ENCODE measurements at places on chromosomes 2 and 18.

GRCh38 chr18:61572871-61573270, 239.6 kb downstream of the CDH20 start:
- DNase-seq, result no peak

DNA sequence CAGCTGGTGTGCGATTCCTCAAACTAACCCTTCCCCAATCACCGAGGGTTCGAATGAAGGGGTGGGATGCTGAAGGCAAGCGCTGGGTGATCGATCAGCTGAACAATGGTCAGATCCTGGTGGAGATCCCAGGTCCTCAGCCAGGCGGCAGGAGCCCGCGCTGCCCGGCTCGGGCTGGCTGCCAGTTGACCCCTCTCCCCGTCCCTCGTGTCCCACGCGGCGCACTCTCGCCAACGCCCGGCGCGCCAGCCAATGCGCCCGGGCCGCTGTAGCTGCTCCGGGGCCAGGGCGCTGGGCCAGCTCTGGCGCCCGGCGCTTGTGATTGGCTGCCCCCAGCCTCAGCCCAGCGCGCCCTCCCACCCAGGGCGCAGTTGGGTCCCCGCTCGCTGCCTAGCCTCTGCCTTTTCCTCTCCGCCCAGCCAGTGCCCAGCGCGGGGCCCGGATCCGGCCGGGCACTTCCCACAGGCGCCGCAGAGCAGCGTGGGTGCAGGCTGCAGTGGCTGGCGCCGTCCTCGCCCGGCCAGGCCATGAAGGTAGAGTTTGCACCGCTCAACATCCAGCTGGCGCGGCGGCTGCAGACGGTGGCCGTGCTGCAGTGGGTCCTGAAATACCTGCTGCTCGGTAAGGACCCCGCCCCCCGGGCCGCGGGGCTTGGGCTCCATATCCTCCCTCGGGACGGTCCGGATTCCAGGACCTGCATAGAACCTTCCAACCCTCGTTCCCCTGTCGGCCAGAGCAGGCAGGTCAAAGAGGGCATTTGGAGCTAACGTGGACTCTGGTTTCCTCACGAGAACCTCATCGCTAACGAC, at the start of gene MOGAT1:
MOGAT1 (plus strand) TSS at position 400 of the 809 bp plus-strand sequence; CDS start at position 528, 128 bp downstream.
- no peak for DNase-seq

- DNase-seq, result no peak
Observed at GRCh38 chr2:44135771-44136170, 32.9 kb upstream of the PPM1B start.

DNA sequence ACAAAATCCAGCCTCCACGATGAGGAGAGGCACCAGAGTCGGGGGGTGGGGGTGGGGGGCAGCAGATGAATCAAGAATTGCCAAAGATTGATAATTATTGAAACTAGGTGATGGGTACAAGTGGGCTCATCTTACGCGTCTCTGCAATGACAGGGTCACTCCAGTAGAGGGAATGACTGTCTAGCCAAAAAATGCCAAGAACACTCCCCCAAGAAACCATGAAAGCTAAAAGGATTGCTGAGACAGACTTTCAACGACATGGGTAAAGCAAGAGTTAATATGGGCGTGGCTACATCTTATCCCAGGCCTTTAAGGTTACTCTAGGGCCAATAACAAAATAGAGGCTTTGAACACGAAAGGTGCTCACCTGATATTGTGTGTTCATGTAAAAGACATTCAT, 86.5 kb downstream of the STK39 start:
- no peak for DNase-seq

DNA sequence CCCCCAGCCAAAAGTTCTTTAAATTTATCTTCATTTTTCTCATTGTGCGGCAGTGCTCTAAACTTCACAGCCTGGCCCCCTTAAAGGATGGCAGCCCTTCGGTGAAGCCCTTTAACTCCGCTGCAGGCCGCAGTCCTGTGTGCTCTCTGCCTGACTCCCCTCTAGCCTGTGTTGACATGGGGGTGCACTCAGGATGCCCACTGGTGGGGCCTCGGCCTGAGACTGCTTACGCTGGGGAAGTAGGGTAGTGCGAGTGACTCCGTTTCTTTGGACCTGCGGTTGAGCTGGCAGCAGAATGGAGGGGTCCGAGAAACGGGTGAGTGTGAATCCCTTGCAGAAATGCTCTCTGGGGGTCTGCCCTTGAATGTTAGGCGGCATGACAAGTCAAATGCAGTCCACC, 5.6 kb downstream of the RAB12 start:
- DNase-seq, result no peak

DNA sequence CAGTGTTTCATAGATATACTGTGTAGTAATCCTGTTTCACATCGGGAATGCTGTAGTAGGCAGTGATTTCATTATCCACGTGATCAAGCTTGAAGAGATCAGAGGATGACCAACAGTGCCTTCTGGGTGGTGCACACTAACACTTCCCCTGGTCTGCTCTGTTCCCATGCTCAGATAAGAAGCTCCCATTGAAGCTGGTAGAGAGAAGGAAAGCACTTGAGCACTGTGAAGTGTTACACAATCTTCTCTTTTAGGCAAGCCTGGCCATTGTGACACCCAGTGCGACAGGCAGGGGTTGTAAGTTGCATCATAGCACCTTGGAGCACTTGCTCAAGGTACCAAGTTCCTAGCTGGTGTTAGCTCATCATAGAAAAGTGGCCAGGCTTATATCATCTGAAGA, 30.6 kb upstream of the GPD2 start:
- DNase-seq, result no peak

DNA sequence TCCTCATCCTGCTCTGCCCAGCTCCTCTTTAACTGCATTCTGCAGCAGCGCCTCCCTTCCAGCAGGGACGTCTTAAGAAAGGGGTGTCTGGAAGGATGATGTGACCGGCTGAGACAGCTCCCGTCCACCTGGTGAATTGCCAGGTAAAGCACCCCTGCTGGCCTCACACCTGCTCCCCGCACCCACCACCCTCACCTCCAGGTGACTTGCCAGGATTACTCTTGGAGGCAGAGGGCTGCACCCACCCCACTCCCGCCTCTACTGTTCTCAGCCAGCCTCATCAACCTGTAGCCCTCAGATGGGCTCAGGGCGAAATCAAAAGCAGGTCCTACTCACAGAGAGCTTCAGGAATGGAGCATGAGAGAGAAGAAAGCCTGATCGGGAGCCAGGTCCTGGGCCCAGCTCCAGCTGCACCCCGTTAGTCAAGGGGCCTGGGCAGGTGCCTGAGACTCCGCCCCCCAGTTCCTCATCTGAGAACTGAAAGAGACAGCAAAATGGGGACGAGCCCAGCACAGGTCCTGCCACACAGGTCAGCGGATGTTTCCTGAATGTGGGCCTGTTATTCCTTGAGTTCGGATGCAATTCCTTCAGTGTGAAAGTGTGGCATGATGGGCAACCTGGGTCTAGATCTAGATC, 5.6 kb downstream of the ADRA2B start:
- DNase-seq, result no peak

DNA sequence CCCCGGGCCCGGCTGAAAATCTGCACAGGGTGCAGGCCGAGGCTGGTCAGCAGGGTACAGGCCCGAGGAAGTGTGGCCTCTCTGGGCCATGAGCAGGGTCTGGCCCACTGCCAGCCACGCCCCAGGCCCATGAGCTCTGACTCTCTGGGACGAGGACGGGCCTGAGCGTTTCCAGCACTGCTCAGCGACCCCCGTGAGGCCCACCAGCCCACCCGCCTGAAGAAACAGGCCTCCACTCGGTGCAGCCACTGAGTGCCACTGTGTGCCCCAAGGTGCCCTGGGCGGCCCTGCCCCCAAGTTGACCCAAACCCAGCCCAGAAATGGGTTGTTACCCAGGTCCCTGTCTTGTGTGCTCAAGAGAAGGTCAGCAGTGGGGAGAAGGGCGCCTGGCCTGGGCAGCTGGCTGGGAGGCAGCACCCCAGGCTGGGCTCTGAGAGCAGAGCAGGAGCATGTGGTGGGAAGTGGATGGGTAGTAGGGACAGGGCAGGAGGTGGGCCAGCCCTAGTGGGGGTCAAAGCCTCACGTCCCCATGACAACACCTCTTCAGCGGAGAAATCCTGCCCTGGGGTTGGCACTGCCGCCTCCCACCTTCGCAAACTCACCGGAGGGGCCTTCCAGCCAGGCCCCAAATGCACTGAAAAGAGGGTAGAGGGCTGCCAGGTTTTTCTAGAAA, 2.1 kb upstream of the SNED1 start:
- DNase-seq, result no peak

DNA sequence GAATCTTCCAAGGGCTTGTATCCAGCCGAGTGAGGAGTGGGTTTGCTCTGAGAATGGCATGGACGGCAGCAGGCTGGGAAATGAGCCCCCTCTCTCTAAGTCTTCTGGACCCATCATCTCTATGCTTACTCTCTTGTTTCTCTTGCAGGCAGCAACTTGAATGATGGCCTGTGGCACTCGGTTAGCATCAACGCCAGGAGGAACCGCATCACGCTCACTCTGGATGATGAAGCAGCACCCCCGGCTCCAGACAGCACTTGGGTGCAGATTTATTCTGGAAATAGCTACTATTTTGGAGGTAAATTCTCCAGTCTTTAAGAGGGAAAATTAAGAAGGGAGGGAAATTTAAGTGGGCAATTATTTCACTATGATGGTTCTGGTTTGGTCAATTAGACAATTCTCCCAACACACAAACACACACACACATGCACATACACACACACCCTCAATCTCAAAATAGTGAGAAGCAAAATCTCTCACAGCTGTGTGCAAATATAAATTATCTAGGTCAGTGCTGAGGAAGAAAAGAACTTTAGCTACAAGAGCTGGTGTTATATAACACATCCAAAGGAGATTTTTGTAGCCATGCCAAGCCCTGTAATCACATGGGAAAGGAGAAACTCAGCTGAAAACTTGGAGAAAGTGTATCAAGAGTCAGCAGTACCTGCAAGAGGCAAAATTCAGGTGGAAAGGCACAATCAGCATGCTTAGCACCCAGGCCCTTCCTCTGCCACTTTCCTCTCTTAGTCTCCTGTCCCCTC, 499.2 kb downstream of the CNTNAP5 start:
- DNase-seq, result no peak

GRCh38 chr2:160471950-160472349, 21.7 kb downstream of the RBMS1 start:
- DNase-seq, result no peak

DNA sequence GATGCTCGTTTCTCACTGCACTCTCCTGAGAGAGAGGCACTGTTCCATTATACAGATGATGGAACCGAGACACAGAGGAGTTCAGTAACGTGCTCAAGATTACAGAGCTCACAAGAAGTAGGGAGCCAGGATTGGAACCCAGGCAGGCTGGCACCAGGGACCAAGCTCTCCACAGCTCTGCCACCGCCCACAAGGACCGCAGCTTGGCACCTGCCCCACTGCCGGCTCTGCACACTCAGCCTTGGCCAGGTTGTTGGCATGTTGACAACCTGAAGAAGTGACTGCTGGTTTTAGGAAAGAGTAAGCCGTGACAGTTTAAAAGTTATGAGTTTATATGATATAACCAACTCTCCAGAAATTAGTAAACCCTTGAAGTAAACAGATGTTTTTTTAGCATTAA, 48.0 kb upstream of the ITM2C start:
- no peak for DNase-seq

DNA sequence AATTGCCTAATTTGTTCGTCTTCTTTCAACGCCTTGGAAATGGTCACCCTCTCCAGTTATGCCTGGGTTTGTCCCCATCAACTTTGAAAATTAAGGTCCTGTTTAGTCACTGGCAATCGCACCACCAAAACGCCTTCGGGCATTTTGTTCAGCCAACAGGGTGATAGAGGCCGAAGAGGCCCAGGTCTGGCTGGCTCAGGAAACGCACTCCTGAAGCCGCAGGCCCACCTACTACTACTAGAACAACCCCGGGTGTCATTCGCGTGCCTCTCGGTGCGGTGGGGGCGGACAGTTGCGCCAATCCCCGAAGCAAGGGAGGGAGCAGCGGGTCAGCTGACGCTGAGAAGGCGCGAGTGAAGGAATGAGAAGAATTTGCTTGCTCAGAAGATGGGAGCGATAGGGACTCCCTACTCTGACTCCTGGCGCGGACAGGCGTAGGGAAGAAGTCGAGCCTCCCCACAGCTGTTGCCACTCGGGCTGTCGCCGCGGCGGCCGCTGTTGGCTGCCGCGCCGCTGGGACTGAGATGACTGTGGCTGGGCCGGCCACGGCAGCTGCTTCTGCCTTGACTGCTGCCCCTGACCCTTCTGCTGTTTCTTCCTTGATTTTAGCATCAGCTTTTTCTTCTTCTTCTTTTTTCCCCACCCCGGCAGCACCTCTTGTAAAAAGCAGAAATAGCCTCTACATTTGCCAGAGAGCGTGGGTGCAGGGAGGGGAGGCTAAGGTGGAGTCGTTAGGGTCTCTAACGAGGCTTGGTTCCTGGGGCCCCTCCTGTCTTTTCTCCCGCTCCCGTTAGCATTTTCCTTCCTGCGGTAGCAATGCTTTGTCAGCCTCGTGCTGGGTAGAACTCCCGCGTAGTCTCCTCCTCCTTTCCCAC, 387.6 kb downstream of the FIGN start:
- no peak for DNase-seq

GRCh38 chr18:5393779-5394178, 98.3 kb upstream of the ZBTB14 start:
- no peak for DNase-seq

DNA sequence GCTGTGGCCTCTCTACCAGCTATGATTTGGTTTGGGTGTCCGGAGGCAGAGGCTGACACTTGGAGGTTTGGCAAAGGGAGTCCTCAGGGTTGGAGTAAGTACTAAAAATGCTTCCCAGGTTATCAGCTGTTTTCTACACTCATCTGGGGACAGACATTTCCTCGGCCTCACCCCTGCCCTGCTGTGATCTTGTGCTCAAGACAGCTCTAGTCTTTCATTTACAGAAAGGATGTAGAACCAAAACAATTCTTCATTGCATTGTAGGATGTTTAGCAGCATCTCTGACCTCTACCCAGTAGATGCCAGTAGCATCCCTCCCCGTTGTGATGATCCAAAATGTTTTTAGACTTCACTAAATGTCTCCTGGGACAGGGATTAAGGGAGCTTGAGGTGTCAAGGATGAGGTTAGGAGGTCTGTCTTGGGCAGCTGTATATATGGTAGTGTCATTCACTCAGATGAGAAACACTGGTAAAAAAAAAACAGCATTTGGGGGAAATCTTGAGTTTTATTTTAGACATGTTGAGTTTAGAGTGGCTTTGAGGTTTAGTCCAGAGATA, 26.6 kb downstream of the CD28 start:
- DNase-seq, result no peak

GRCh38 chr2:68861330-68861729, 9.9 kb downstream of the BMP10 start:
- no peak for DNase-seq

- no peak for DNase-seq
Observed at GRCh38 chr2:230708204-230708603, 4.4 kb upstream of the CAB39 start.

GRCh38 chr2:1622521-1623200, 121.7 kb downstream of the PXDN start:
- DNase-seq, result no peak

Measured in activated CD8-positive, alpha-beta memory T cell treated with anti-CD3 and anti-CD28 coated beads for 1 hour (primary cell).